Gastroesophageal sphincter (tissue), 4 donors: ENCODE measurements at places on chromosomes 5 and 9.
A peak's percentile ranks its signal among the peaks of the same experiment; 100 is the strongest.

DNA sequence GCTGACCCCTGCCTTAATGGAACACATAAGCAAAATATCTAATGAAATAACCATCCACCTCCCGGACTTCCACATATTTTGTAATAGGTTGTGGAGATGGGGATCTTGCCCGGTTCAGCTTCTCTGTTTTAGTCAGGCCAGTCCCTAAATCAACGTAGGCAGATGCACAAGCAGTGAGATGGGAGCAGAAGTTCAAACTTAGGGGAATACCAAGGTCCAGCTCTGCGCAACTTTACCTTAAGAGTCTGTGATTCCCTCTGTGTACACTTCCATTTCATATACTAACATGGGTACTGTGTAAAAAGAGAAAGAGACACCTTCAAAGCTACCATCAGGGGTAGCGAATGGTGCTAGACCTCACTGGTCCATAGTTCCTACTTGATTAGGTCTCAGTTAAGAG is 110.9 kb downstream of the NTRK2 start:
- H3K36me3 ChIP-seq, result no peaks in the 10 kb centered on the region
- H3K4me1 ChIP-seq, result no peaks in the 10 kb centered on the region

- no peak overlapping the region for H3K27ac ChIP-seq
- no peaks in the 10 kb centered on the region for H3K36me3 ChIP-seq
- no peak for ATAC-seq
- H3K4me3 ChIP-seq, result no peak overlapping the region
Observed at GRCh38 chr5:129971714-129972113, 67.4 kb downstream of the CHSY3 start.

- no peaks in the 10 kb centered on the region for H3K27me3 ChIP-seq
- H3K36me3 ChIP-seq, result no peaks in the 10 kb centered on the region
- no peak overlapping the region for H3K4me3 ChIP-seq
- H3K4me1 ChIP-seq, result no peaks in the 10 kb centered on the region
Observed at GRCh38 chr5:126108470-126108869, 314.7 kb upstream of the GRAMD2B start.

DNA sequence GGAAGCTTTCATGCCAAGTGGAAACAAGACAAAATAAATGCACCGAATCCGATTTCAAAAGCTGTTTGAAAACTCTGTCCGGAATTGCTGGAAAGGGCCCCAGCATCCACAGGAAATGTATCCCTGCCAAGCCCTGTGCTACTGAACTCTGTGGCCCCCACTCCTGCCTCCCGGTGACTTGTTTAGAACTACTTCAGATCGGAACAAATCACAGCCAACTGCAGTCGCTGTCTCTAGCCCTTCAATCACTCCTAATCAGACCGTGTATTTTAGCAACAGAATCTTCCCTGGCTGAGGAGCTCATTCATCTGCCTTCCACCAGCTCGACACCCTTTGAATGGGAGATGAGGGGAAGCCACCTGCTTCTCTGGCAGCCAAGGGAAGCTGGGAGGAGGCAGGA is 94.1 kb downstream of the KCNIP1 start:
- no peaks in the 10 kb centered on the region for H3K4me1 ChIP-seq
- H3K27me3 ChIP-seq, result peaks cover 12% of the 10 kb centered on the region
- ATAC-seq, result no peak
- H3K27ac ChIP-seq, result no peak overlapping the region
- H3K4me3 ChIP-seq, result no peak overlapping the region

DNA sequence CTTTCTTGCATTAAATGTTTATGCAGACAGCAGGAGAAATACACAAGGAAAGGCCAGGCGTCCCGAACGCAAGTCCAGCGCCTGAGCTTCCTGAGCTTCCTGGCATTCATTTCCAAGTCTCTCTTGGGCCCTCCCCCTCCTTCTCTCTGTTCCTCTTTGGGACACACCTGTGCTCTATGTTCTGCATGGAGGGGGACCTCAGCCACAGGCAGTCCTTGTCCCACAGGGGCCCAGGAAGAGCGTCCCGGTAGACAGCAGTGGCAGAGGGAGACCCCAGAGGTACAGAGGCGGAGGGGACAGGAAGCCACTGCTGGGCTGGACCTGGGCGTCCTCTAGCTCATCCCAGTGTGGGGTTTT is 221.3 kb downstream of the C9orf50 start:
- H3K36me3 ChIP-seq, result no peaks in the 10 kb centered on the region
- no peaks in the 10 kb centered on the region for H3K27me3 ChIP-seq
- H3K4me3 ChIP-seq, result no peak overlapping the region
- H3K27ac ChIP-seq, result no peak overlapping the region

GRCh38 chr5:36056422-36056821 is 10.3 kb downstream of the UGT3A2 start:
- H3K27me3 ChIP-seq, result no peaks in the 10 kb centered on the region
- peaks cover 8% of the 10 kb centered on the region for H3K4me1 ChIP-seq
- H3K36me3 ChIP-seq, result no peaks in the 10 kb centered on the region
- H3K4me3 ChIP-seq, result no peak overlapping the region
- H3K27ac ChIP-seq, result no peak overlapping the region

DNA sequence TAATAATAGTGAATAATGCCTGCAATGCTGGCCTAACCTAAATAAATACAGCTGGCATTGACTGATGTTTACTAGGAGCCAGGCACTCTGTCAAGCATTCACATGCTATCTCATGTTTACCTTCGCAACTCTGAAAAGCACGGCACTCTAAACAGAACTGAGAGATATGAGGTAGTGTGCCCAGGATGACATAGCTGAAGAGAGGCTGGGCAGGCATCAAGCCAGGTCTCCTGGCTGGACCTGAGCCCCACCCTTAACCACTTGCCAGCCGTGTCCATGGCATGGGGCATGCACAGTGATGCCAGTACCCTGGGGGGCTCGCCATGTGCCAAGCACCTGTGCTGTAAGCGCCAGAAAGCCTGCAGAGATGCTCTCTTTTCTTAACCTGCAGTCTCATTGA is 119.4 kb upstream of the MVB12B start:
- H3K4me3 ChIP-seq, result no peak overlapping the region
- H3K4me1 ChIP-seq, result no peaks in the 10 kb centered on the region
- no peaks in the 10 kb centered on the region for H3K36me3 ChIP-seq
- peaks cover 29% of the 10 kb centered on the region for H3K27me3 ChIP-seq
- no peak overlapping the region for H3K27ac ChIP-seq

GRCh38 chr9:101620452-101620851 is 25.7 kb upstream of the PPP3R2 start:
- H3K27me3 ChIP-seq, result no peaks in the 10 kb centered on the region
- no peak overlapping the region for H3K4me3 ChIP-seq
- no peaks in the 10 kb centered on the region for H3K36me3 ChIP-seq
- no peak overlapping the region for H3K27ac ChIP-seq

- no peak overlapping the region for H3K4me3 ChIP-seq
- H3K27ac ChIP-seq, result no peak overlapping the region
- no peaks in the 10 kb centered on the region for H3K36me3 ChIP-seq
- ATAC-seq, result no peak
- H3K27me3 ChIP-seq, result no peaks in the 10 kb centered on the region
- H3K4me1 ChIP-seq, result peaks cover 3% of the 10 kb centered on the region
Observed at GRCh38 chr9:80156756-80157472, 585.1 kb downstream of the TLE4 start.

GRCh38 chr5:59746241-59746765 is 147.2 kb downstream of the PDE4D start:
- ATAC-seq, result no peak
- peak overlapping the region; percentile 39 for H3K27ac ChIP-seq
- H3K4me1 ChIP-seq, result peaks cover 19% of the 10 kb centered on the region
- no peaks in the 10 kb centered on the region for H3K36me3 ChIP-seq

DNA sequence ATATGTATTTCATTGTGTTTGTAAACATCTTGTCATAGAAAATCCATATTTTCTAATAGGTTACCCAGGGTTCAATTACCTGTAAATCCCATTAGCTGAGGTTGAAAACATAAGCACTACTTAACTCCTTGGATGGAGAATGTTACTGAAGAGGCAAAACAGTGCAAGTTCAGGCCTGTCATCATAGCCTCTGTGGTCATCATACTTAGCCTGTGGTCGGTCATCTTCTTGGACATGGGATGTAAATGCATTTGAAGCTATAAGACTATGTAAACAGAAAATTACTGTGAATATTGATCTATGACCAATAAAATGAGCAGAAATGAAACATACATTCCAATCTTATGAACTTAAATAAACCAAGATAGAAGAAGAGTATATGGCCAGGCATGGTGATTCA is 164.7 kb downstream of the CHSY3 start:
- H3K4me3 ChIP-seq, result no peak overlapping the region
- no peaks in the 10 kb centered on the region for H3K4me1 ChIP-seq
- no peaks in the 10 kb centered on the region for H3K27me3 ChIP-seq
- H3K27ac ChIP-seq, result no peak overlapping the region
- no peak for ATAC-seq

- H3K36me3 ChIP-seq, result no peaks in the 10 kb centered on the region
- H3K27me3 ChIP-seq, result no peaks in the 10 kb centered on the region
- no peak for ATAC-seq
- H3K27ac ChIP-seq, result no peak overlapping the region
- H3K4me3 ChIP-seq, result no peak overlapping the region
Observed at GRCh38 chr5:40734986-40735385, 20.8 kb downstream of the TTC33 start.

- H3K4me3 ChIP-seq, result no peak overlapping the region
- H3K27ac ChIP-seq, result peak overlapping the region; percentile 53
- H3K27me3 ChIP-seq, result no peaks in the 10 kb centered on the region
- peaks cover 82% of the 10 kb centered on the region for H3K4me1 ChIP-seq
Observed at GRCh38 chr5:132422720-132423437, 53.4 kb downstream of the SLC22A5 start.

DNA sequence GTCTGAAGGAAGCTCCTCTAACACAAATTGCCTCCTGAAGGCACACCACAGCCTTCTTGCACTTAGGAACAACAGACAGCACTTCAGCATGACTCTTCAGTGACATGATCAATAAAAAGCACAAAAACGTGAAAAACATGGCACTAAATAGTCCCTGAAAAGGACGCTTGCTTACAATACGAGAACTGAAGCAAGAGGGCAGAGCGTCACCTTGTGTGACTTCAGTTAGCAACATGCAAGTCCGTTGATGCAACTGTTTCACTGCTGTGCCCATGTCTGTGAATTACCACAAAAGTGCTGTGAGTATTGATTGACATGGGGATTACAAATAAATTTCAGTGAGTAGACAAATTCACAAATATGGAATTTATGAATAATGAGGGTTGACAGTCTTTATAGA is 219.9 kb upstream of the GAS1 start:
- no peak overlapping the region for H3K27ac ChIP-seq
- no peak overlapping the region for H3K4me3 ChIP-seq
- no peaks in the 10 kb centered on the region for H3K27me3 ChIP-seq
- no peak for ATAC-seq
- H3K36me3 ChIP-seq, result no peaks in the 10 kb centered on the region

DNA sequence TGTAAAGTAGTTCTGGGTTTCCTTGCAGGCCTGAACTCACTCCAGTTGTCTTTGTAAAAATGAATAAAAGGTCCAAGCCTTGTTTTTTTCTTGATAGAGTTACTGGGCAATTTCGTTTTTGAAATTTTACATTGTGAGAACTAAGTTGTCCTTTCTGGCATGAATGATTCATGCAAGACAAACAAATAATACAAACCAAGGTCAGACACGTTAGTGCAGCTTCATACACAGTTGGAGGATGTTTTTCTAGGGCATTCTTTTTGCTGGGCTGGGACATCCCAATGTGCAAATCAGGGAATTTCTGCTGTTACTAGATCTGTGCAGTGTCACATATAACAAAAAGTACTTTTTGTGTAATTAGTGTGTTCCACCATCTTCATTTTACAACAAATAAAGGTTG is 96.0 kb downstream of the MEGF10 start:
- no peaks in the 10 kb centered on the region for H3K36me3 ChIP-seq
- no peak overlapping the region for H3K4me3 ChIP-seq
- no peaks in the 10 kb centered on the region for H3K4me1 ChIP-seq
- no peaks in the 10 kb centered on the region for H3K27me3 ChIP-seq
- no peak for ATAC-seq

GRCh38 chr9:99506747-99507348 is 284.8 kb downstream of the SEC61B start:
- H3K4me3 ChIP-seq, result no peak overlapping the region
- H3K4me1 ChIP-seq, result no peaks in the 10 kb centered on the region
- no peaks in the 10 kb centered on the region for H3K27me3 ChIP-seq
- no peak overlapping the region for H3K27ac ChIP-seq

- H3K27ac ChIP-seq, result no peak overlapping the region
- H3K27me3 ChIP-seq, result no peaks in the 10 kb centered on the region
- peaks cover 99% of the 10 kb centered on the region for H3K4me1 ChIP-seq
- no peaks in the 10 kb centered on the region for H3K36me3 ChIP-seq
- ATAC-seq, result no peak
Observed at GRCh38 chr9:104911032-104911607, 16.8 kb downstream of the ABCA1 start.

- H3K4me1 ChIP-seq, result no peaks in the 10 kb centered on the region
- H3K27ac ChIP-seq, result no peak overlapping the region
- no peaks in the 10 kb centered on the region for H3K27me3 ChIP-seq
- H3K36me3 ChIP-seq, result no peaks in the 10 kb centered on the region
- ATAC-seq, result no peak
- no peak overlapping the region for H3K4me3 ChIP-seq
Observed at GRCh38 chr5:63743096-63743798, 219.0 kb downstream of the HTR1A start.

GRCh38 chr9:37955781-37956422 is 52.0 kb upstream of the SLC25A51 start:
- H3K27ac ChIP-seq, result no peak overlapping the region
- H3K4me3 ChIP-seq, result no peak overlapping the region
- no peaks in the 10 kb centered on the region for H3K4me1 ChIP-seq

- no peak overlapping the region for H3K4me3 ChIP-seq
- no peaks in the 10 kb centered on the region for H3K27me3 ChIP-seq
- H3K36me3 ChIP-seq, result no peaks in the 10 kb centered on the region
Observed at GRCh38 chr5:51625224-51625968, 242.1 kb downstream of the ISL1 start.

GRCh38 chr9:11039006-11039405 is 426.2 kb upstream of the PTPRD start:
- H3K27ac ChIP-seq, result no peak overlapping the region
- H3K27me3 ChIP-seq, result no peaks in the 10 kb centered on the region
- H3K4me3 ChIP-seq, result no peak overlapping the region
- no peaks in the 10 kb centered on the region for H3K4me1 ChIP-seq
- no peaks in the 10 kb centered on the region for H3K36me3 ChIP-seq

GRCh38 chr9:18349530-18349929 is 124.4 kb upstream of the ADAMTSL1 start:
- H3K4me3 ChIP-seq, result no peak overlapping the region
- H3K36me3 ChIP-seq, result no peaks in the 10 kb centered on the region
- no peaks in the 10 kb centered on the region for H3K27me3 ChIP-seq

DNA sequence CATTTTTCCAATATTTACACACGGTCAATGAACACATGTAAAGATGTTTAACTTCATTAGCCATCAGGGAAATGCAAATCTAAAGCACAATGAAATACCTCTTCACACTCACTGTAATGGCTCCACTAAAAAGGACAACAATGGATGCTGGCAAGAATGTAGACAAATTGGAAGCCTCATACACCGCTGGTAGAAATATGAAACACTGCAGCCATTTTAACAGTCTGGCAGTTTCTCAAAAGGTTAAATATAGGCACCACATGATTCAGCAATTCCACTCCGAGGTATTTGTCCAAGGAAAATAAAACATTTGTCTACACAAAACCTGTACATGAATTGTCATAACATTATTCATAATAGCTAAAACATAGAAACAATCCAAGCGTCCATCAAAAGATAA is 20.0 kb downstream of the RNF145 start:
- H3K36me3 ChIP-seq, result no peaks in the 10 kb centered on the region
- no peak overlapping the region for H3K4me3 ChIP-seq
- H3K27me3 ChIP-seq, result no peaks in the 10 kb centered on the region
- ATAC-seq, result no peak
- H3K4me1 ChIP-seq, result no peaks in the 10 kb centered on the region
- no peak overlapping the region for H3K27ac ChIP-seq
